ENCODE measurements at places on chromosomes 13 and 19. TPM values are rescaled to one million over a fixed set of nuclear protein-coding genes. Genes with fewer than 3 reads are reported as not detected.

DNA sequence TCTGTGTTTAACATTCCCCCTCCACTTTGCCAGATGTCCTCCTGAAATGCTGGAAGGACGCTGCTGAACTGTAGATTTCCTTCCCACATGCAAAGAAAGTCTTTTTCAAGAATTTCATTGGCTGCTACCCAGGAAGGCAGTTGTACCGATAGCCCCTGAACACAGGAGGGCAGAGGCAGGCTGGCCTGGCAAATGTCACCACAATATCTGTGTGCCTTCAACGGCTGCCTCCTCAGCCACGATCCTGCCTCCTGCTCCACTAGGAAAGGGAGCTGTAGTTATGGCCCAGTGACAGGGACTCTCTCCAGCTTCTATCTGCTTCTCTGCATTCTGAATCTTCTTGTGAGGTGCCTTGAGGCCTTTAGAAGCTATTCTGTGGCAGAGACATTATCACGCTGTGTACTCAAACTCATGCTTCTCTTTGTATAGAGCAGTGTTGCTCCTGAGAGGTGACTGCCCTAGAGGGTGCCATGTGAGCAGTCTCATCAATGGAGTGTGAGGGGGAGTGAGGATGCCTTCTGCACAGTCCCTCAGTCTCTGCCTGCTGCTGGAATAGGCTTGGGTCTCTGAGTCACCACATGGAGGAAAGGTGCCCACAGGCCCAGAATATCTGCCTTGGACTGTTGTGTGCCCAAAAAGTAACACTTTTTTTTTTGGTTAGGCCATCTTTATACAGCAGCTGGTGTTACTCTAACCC lies 279.8 kb downstream of the DNAJC15 start:
- DNase-seq: peak; percentile 31

- no peak for DNase-seq
Measured at GRCh38 chr13:112114391-112114790, 47.4 kb downstream of the SOX1 start.

DNA sequence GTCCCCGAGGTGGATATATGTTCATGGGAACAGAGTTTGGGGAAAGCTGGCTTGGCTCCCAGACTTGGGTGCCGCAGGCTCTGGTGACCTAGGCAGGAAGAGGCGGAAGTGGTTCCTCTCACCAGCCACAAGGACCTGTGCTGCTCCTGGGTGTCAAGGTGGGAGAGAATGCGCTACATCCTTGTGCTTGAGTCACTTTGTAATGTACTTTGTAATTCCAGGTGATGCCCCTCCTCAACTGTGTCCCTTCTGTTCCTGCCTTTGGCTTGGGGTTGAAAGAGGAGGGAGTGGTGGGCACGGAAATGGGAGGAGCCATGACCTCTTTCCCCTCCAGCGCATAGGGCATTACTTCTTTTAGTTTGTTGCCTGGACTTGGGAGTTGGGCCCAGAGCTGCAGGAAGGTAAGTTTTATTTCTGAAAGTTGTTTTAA lies 10.9 kb downstream of the GARRE1 start:
- no peak for DNase-seq

GRCh38 chr19:31976775-31977536 lies 368.5 kb upstream of the ZNF507 start:
- no peak for DNase-seq

DNA sequence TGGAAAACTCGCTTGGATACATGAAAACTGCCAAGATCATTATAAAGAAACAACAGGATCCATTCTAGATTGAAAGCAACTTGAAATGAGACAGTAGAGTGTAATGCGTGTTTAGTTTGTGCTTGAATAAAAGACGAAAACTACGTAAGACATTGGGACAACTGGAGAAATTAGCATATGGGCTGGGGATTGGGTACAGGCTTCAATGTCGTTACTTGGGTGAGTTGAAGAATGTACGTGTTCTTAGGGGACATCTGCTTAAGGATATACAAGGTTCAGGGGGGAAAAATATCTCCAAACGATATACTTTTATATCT lies 471 bp upstream of the ERVK3-1 start:
- no peak for DNase-seq

DNA sequence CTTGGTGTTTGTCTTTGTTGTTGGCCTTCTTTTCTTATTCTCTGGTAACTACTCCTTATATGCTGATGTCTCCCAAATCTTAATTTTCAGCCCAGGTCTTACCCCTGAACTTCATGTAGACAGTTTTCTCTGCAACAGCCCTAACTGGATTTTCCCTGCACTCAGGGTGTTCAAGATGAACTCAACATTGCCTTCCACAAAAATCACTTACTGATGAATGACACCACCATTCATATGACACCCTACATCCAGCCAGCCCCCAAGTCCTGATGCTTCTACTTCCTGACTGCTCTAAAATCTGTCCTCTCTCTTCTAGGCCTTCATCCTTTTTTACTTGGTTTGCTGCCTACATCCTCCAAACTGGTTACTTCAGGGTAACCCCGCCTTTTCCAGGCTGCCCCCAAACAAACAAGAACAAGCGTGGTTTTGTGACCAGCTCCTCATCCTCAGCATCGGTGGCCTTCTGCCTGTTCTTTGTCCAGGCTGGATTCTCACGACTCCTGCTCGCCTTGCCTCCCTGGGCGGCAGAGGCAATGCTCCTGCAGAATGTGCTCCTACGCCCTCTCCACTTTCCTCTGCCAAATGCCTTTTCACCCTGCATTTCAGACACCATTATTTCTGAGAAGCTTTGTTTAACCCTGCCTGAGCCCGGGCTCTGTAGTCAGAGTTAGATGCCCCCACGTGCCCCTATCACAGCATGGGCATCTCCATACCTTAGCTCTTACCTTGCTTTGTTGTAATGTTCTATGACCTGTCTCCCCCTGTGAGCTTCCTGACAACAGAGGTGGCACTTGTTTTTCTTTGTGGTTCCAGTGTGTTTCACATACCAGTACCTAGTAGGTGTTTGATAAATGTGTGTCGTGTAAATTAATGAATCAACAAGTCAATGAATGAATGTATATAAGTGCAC lies 61.8 kb downstream of the WDFY2 start:
- no peak for DNase-seq

- peak; percentile 36 for DNase-seq
Measured at GRCh38 chr13:106382534-106382933, 152.9 kb downstream of the EFNB2 start.

- no peak for DNase-seq
Measured at GRCh38 chr13:94400874-94401273, 78.6 kb downstream of the DCT start.

- no peak for DNase-seq
Measured at GRCh38 chr13:77360032-77360685, 33.3 kb upstream of the MYCBP2 start.

The SLC27A1 gene
- 8.9 TPM for total RNA-seq

The SIGLEC12 gene
- total RNA-seq: not detected

The CCDC61 gene
- 8.7 TPM for total RNA-seq

All from HT1080 (cell line).